ENCODE measurements at places on chromosomes 4 and X.

DNA sequence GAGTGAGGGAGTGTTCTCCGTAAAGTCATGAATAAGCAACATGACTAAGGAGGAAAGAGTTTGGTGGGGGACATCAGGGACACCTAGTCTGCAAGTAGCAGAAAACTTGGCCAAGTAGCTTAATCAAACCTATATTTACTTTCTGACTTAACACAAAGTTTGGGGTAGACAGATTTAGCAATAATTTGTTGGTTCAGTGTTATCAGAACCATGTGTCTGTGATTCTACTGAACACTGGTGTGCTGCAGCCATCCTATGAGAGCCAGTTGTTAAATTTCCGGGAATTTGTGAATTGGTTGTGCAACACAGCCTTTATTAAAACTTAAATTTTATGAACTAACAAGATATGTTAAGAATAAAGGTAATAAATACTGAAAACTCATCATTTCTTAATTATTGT is 469.3 kb downstream of the C4orf33 start:
- DNase-seq, result no peak

- no peak for DNase-seq
Observed at GRCh38 chr4:155377276-155377675, 511 bp upstream of the MAP9 start.

- DNase-seq, result no peak
Observed at GRCh38 chrX:68433981-68434299, 645 bp upstream of the OPHN1 start.

DNA sequence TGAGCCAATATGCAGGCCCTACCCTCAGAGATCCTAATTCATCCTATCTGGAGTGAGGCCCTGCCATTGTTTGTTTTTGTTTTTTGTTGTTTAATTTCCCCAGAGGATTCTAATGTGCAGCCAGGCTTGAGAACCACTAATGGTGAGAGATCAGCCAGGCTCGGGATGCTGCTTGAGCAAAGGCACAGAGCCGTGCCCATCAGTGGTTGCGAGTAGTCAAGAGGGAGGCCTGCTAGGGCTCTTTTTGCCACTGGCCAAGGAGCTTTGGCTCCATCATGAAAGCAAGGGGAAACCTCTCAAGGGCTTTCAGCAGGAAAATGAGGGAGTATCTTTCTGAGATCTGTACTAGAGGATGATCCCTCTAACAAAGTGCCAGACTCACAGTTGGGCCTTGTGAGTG is 2.7 kb downstream of the TCEANC start:
- no peak for DNase-seq

GRCh38 chr4:38857354-38858096 is 908 bp upstream of the TLR6 start:
- DNase-seq, result no peak

GRCh38 chr4:17811078-17811603 is 362 bp downstream of the NCAPG start:
- DNase-seq, result no peak

DNA sequence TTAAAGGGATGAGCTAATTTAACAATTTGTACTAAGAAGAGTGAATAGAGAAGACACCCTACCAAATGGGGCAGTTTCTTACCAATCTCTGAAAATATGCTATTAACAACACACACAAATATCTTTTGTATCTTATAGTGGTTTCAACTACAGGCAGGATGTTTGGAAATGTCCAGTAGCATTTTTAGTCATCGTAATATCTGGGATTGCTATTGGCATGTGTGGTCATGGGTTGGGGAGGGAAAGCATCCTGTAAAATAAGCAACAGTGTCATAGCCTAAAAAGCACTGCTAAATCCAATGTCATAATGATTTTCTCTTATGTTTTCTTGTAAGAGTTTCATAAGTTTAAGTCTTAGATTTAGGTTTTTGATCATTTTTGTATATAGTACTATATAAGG is 29.3 kb upstream of the ABCG2 start:
- DNase-seq, result no peak

DNA sequence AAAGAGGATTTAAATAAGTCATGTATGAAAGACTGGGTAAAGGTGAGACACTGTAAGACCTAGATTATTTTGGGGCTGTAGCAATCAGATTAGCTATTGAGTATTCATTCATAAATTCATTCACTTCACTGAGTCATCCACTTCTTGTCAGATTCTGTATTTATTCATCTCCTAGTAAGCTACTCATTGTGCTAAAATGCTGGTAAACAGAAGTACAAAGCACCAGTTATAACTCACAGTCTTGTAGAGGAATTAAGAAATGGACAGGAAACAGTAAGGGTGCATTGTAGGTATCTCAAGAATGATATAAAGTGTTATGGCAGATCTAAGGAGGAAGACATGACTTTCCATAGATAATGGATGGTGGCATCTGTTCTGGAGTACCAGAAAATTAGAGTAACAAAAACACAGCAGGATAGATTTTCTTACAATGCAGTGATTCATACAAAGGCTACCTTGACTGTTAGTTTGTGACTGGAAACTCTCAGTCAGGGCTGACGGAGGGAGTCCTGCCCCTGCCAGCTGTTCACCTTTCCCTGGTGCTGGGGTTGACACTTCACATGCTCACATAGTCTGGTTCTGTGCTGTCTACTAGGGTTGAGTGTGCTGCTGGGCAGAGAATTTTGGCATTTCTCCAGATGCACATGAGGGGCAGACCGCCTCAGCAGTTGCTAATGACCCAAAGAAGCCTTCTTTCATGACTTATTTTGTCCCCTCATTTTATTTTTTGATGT is 26.5 kb upstream of the HAND2 start:
- DNase-seq, result no peak

DNA sequence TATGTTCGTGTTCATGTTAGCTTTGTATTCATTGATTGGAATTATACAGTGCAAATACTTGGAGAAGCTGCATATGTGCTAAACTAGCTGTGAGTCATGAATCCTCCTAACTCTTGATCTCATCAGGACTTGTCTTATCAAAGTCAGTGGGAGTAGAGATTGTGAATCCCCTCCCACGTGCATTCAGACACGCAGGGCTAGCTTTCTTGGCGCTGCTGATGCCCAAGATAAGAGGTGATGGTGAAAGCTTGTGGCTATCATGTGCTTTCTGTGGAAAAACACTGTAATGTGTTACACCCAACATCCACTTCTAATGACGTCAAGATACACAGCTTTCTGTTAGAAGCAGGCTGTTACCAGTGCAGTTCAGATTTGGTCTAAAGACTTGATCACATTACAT is 348.7 kb upstream of the HAND2 start:
- no peak for DNase-seq

GRCh38 chr4:158129694-158130093 is 43.1 kb downstream of the GASK1B start:
- DNase-seq, result no peak

- DNase-seq, result no peak
Observed at GRCh38 chr4:48604527-48604926, 114.5 kb downstream of the ZAR1 start.

GRCh38 chr4:6307891-6308290 is 38.2 kb downstream of the WFS1 start:
- DNase-seq, result no peak

DNA sequence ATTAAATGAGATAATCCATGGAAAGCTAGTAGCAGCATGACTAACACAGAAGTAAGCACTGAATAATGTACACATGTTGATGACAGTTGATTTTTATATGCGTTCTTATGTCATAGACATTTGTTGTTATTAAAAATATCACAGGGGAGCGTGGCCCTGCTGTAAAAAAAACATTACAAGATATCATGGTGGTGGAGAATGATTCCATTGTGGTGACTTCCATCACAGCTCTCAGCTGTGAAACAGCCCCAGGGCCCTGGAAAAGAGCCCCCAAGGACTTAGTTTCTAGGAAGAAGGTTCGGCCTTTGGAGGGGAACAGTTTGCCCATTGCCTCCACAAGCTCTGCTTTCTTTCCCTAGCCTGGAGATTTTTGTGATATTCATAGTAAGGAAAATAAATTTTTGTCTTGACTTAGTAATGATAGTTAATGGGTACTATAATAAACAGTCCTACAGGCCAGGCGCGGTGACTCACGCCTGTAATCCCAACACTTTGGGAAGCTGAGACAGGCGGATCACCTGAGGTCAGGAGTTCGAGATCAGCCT is 49.9 kb downstream of the FAM114A1 start:
- DNase-seq, result no peak

GRCh38 chr4:150367326-150367725 is 214.6 kb upstream of the MAB21L2 start:
- no peak for DNase-seq

GRCh38 chr4:141711211-141711610 is 74.8 kb downstream of the IL15 start:
- DNase-seq, result no peak

DNA sequence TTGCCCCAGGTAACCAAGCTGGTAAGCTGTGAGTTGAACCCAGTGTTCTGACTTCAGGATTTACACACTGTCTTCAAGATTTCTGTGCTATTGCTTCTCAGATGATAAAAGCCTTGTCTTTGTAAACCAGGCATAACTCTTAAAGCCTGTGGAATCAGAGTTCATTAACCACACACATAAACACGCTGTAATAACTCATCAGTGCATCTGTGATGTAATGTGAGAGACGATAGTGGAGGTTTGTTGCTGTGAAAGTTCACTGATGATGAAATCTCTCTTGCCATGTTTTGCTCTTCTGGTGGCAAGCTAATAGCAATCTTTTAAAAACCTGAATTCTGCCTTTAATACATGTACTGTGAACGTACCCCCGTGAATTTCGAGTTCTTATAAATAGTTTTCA is 41.5 kb downstream of the CLCN4 start:
- no peak for DNase-seq

GRCh38 chr4:37837446-37837845 is 11.0 kb downstream of the PGM2 start:
- DNase-seq, result no peak

DNA sequence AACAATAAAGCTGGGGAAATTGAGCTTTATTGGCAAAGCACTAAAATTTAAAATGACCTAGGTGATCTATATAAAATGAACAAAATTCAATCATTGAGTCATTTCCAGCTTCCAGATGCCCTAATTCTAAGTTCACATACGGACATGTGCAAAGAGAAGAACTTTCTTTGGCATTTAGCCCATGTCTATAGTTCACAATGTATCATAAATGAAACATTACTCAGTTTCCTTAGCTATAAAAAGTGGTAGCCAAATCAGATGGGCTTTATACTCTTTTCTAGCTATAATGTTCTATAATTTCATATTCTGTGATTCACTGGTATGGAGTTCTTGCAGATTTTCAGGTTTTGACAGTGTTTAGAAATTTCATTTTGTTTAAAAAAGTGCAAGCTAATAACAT is 327.4 kb downstream of the KCTD8 start:
- DNase-seq, result no peak

- no peak for DNase-seq
Observed at GRCh38 chr4:142379277-142380051, 466.6 kb downstream of the INPP4B start.

DNA sequence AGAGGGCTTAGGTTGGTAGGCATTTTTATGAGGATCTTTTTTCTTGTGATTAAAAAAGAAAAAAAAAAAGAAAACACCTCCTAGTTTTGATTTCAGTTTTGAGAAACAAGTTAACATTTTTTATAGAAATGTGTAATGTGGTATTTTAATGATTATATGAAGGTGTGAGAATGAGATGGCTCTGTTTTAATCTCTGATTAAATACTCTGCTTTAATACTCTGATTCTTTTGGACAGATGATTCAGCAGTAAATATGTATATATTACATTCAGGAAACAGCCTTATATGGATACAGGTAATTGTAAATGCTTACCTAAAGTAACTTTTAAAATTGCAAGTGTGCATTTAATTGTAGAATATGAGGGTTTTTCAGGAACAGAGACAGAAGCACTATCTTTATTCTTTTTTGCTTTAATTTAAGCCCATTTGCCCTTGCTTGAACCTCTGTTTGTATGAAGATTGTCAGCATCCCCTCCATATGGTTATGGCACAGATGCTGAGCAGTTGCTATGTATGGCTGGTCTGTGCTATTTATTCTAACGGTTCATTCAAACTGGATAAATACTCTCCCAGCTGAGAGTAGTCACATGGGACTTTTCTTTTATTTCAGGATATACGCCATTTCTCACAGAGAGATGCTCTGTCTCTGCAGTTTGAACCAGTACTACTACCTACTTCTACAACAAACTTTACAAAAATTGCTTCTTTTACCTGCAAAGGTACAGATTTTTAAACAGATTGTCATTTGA is 101.0 kb upstream of the TLR2 start:
- DNase-seq, result no peak

GRCh38 chr4:48347282-48347921 is 6.1 kb downstream of the SLAIN2 start:
- no peak for DNase-seq

DNA sequence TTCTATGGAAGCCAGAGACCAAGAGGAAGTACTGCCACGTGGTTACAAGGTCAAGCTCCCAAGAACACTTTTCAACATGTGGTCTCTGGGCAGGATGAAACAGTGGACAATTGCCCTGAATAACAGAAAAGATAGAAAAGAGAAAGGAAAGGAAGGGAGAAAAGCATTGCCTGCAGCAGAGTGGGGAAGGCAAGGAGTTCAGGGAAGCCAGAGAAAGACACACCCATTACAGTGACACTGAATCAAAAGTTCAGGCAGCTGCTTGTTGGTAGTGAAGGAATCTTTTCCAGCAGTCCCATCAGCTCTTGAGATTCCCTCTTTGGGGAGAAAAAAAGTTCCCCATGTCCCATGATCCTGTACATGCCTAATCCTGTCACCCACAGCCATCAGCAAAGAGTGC is 80.5 kb downstream of the EIF4E start:
- DNase-seq, result no peak

GRCh38 chr4:67886281-67886680 is 2.5 kb upstream of the TMPRSS11D start:
- no peak for DNase-seq

GRCh38 chr4:182831376-182831775 is 85.8 kb downstream of the DCTD start:
- no peak for DNase-seq

GRCh38 chrX:43612400-43612799 is 43.7 kb upstream of the MAOA start:
- no peak for DNase-seq

GRCh38 chr4:78121338-78121904 is 64.3 kb downstream of the FRAS1 start:
- DNase-seq, result no peak
